Diencephalon (tissue), 1 donor: ENCODE measurements at places on chromosomes 11 and 22. TPM values are rescaled to one million over a fixed set of nuclear protein-coding genes. Genes with fewer than 3 reads are reported as not detected.

TRIM51 gene
- not detected for total RNA-seq

WNT11 gene
- 0.69 TPM for total RNA-seq

MCM5 gene
- 14.3 TPM for total RNA-seq

SLC22A25 gene
- 0.23 TPM for total RNA-seq

PLXNB2 gene
- total RNA-seq = 52.4 TPM

TRIM6 gene
- total RNA-seq = 1.2 TPM

UEVLD gene
- total RNA-seq = 20.1 TPM

OR51E1 gene
- 0.23 TPM for total RNA-seq

AQP11 gene
- total RNA-seq = 8.1 TPM

IGLL1 gene
- not detected for total RNA-seq

RAG2 gene
- total RNA-seq = not detected

GAB4 gene
- not detected for total RNA-seq

MIOX gene
- total RNA-seq = not detected

P2RY2 gene
- total RNA-seq = not detected

CRYBB2 gene
- not detected for total RNA-seq

GGT5 gene
- total RNA-seq = 1.6 TPM

MLC1 gene
- total RNA-seq = 74.5 TPM

SLC43A1 gene
- 2.1 TPM for total RNA-seq

HTR3A gene
- total RNA-seq = 0.23 TPM

OR51E2 gene
- under 0.01 TPM for total RNA-seq

OTOG gene
- 0.23 TPM for total RNA-seq

C11orf42 gene
- total RNA-seq = not detected

NECTIN1 gene
- 33.9 TPM for total RNA-seq

OR51B5 gene
- 0.46 TPM for total RNA-seq

ANKK1 gene
- 0.23 TPM for total RNA-seq

HTATIP2 gene
- total RNA-seq = 5.1 TPM

DDI1 gene
- not detected for total RNA-seq

TSSC4 gene
- 24.2 TPM for total RNA-seq

VPREB3 gene
- not detected for total RNA-seq

SHISA8 gene
- total RNA-seq = not detected

TRIM77 gene
- not detected for total RNA-seq

ELFN2 gene
- 16.8 TPM for total RNA-seq

TCP11L1 gene
- 32.1 TPM for total RNA-seq

FLRT1 gene
- total RNA-seq = 12.0 TPM

BTG4 gene
- not detected for total RNA-seq

CHADL gene
- total RNA-seq = 3.7 TPM

TCN2 gene
- total RNA-seq = 22.6 TPM

MYO7A gene
- 3.5 TPM for total RNA-seq

SCN4B gene
- 14.5 TPM for total RNA-seq

SIK2 gene
- 21.9 TPM for total RNA-seq

KCNJ1 gene
- total RNA-seq = 0.23 TPM
